ENCODE measurements at places on chromosomes 6 and 20. TPM values are rescaled to one million over a fixed set of nuclear protein-coding genes. Genes with fewer than 3 reads are reported as not detected.
A peak's percentile ranks its signal among the peaks of the same experiment; 100 is the strongest.

C20orf141 gene
- total RNA-seq, result not detected

CDSN gene
- 0.05 TPM for total RNA-seq

DDX43 gene
- 0.14 TPM for total RNA-seq

DNA sequence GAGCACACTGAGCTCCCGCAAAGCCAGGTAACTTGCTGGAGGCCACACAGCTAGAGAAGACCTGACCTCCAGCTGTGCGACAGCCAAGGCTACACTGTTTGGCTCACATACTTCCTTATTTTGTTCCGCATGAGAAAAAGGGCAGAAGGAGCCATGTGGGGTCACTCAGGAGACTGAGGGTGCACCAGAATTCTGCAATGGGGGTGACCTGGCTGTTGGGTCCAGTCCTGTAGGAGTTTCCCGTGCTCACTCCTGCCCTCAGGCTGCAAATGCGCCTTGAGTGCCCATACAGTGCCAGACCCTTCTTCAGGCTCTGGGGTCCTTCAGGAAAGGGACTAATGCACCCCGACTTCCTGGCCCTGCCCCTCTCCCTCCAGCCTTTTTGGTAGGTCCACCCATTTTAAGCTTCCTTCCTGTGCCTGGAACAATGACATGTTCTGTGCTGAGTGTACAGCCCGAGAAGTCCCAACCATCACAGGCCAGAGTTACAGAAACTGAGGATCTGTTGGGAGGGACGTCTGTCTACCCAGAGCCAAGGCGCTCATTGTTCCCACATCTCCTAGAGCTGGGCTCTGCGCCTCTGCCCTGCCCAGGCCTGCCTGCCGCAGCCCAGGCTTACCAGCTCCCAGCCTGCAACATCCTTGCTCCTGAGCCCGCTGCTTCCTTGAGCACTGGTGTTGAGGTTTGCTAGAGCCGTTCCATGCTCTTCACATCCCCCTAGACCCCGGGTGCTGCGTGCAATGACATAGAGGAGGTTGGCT, 33.5 kb upstream of the CD93 start:
- no peak overlapping the region for H3K4me3 ChIP-seq
- H3K4me1 ChIP-seq, result peaks cover 21% of the 10 kb centered on the region
- H3K27me3 ChIP-seq, result no peaks in the 10 kb centered on the region

DNA sequence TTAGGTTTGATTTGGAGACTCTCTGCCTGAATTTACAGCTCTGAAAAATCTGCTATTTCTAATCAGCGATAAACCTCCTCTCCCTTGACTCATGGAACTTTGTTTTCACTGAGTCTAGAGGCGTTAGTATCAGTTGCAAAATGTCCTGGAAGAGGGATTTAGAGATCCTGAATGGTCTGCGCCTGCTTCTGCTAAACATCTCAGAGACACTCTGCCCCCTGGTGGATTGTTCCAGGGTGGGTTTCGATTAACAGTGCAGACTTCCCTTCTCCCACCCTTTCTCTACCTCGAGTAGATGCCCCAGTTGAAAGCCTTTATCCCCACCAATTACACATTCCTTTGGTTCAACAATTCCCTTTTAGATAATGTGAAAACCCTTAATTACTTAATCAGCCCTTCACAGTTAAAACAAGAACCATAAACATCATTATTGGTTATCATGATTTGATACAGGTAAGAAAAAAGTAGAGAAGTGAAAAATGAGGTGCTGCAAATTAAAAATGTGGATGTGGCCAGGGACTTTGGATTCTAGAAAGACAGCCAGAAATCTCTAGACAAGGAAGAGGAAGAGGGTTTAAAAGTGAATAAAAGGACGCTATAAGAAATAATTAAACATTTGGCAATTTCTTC, 5.5 kb downstream of the HTR1B start:
- H3K4me1 ChIP-seq, result no peaks in the 10 kb centered on the region
- no peaks in the 10 kb centered on the region for H3K36me3 ChIP-seq
- H3K4me3 ChIP-seq, result no peak overlapping the region
- H3K27ac ChIP-seq, result no peak overlapping the region

- H3K27me3 ChIP-seq, result no peaks in the 10 kb centered on the region
- no peaks in the 10 kb centered on the region for H3K4me1 ChIP-seq
- H3K4me3 ChIP-seq, result no peak overlapping the region
- H3K27ac ChIP-seq, result no peak overlapping the region
- DNase-seq, result no peak
- no peaks in the 10 kb centered on the region for H3K36me3 ChIP-seq
Observed at GRCh38 chr6:130033949-130034348, 15.6 kb downstream of the L3MBTL3 start.

DNA sequence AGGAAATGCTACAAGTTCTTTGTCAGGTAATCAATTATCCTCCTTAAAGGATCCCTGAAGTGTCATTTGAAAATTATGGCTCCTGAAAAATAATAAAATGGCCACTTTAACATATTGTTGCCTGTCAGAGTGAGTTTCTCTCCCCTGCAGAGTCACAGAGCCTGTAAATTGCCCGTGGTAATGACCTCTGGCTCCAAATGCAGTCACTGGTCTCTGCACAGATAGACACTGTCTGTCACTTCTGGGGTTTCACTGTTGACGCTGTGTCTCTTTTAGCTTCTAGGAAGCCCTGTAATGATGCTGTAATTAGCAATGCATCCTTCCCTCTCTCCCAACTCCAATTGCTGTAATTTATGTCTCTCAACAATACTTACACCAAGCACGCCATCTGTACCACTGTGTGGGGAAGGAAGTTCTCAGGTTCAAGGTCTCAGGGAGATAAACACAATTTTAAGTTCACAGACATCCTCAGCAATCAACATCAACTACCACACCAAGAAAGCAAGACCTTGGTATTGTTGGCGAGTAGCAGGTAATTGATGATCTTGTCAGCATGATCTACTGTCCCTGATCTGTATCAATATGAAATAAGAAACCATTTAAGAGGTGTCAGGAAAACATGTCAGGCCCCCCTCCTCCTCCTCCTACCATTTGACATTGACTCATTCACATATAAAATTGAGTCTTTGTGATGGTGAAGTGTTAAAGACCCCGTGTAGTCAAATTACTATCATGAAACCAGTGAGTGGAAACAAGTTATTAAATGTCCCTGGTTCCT, 91.2 kb upstream of the SULF2 start:
- H3K4me1 ChIP-seq, result no peaks in the 10 kb centered on the region
- no peak for DNase-seq
- no peak overlapping the region for H3K4me3 ChIP-seq
- H3K27me3 ChIP-seq, result no peaks in the 10 kb centered on the region
- no peaks in the 10 kb centered on the region for H3K36me3 ChIP-seq

DNA sequence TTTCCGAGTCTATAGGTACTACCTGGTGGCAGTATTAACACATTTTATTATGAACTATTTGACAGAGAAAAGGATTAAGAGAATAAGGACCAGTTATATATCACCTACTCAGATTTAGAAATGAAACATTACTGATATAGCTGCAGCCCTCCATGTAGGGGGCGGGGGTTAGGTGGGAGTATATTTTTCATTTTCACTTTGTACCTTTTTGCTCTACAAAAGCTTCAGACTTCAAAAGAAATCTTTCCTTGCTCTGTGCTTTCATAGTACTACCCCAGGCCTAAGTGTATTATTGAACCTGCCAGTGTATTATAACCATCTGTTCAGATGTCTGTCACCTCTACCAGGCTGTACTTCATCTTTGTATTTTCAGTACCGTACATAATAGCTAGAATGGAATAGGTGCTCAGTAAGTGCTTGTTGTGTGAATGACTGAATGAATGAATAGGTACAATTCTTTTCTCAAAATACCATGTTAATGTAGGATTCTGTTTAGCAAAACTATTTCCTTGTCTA, 43.0 kb downstream of the CDKAL1 start:
- no peak for DNase-seq
- peaks cover 3% of the 10 kb centered on the region for H3K4me1 ChIP-seq
- no peaks in the 10 kb centered on the region for H3K27me3 ChIP-seq
- H3K4me3 ChIP-seq, result no peak overlapping the region

- H3K4me3 ChIP-seq, result peak overlapping the region; percentile 16
- H3K36me3 ChIP-seq, result no peaks in the 10 kb centered on the region
- no peak overlapping the region for H3K27ac ChIP-seq
- H3K4me1 ChIP-seq, result peaks cover 9% of the 10 kb centered on the region
- DNase-seq, result no peak
- H3K27me3 ChIP-seq, result no peaks in the 10 kb centered on the region
Observed at GRCh38 chr6:26342106-26343004, 22.6 kb upstream of the BTN3A2 start.

DNA sequence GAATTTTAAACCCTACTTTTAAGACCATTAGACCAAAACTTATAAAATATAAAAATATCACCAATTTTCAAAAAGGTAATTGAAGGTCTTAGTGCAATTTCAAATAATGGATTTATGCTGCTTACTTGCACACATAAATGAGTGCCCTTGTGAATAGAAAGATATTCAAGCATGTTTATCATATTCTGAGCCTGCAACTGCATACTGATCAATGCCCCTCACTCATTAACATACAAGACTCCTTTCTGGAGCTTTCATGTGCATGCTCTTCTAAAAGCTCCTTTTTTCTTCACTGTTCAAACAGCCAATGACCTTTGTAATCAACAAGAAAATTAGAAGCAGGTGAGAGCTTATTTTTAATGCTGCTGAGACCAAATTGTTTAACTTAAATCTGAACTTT, 1139.3 kb downstream of the HACE1 start:
- no peaks in the 10 kb centered on the region for H3K36me3 ChIP-seq
- no peak overlapping the region for H3K4me3 ChIP-seq
- no peak for DNase-seq
- H3K27ac ChIP-seq, result no peak overlapping the region

DNA sequence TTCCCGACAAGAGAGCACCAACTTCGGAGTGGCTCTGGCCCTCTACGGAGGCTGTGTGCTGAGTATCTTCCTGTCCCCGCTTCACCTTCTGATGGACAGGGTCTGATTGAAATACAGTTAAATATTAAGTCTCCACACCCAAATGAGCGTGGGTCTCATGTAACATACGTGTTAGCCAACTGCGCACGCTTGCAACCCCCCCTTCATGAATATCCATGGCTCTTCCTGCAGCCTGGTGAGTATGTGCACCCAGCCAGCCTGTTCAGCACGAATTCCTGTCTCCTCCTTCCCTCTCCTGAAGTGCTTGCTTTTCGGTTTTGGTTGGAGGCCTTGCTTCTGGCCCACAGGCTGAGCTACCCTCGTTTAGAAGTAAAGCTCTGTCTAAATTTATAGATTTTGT, 102.9 kb upstream of the FRMD1 start:
- no peaks in the 10 kb centered on the region for H3K36me3 ChIP-seq
- H3K4me1 ChIP-seq, result no peaks in the 10 kb centered on the region
- no peak for DNase-seq

GRCh38 chr6:111723412-111723970, 117.8 kb upstream of the TRAF3IP2 start:
- H3K36me3 ChIP-seq, result peaks cover 14% of the 10 kb centered on the region
- no peak overlapping the region for H3K27ac ChIP-seq
- no peak for DNase-seq
- no peaks in the 10 kb centered on the region for H3K27me3 ChIP-seq
- H3K4me1 ChIP-seq, result peaks cover 26% of the 10 kb centered on the region

DNA sequence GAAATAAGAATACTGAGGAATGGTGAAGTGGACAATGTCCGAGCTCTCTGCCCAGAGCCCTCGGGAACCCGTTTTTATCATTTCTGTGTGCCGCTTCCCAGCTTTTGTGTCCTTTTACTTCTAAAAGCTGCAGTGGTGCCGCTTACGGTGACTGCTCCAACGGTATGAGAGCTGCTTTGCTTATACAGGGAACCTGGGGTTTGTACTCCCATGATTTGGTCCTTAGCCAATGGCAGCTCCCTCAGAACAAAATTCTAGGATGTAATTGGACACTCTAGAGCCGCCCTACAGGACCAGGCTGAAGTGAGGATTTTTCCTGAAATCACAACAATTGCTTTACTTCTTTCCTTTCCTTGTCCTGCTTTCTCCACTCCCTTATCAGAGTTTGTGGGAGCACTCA, 24.2 kb upstream of the PCSK2 start:
- no peak overlapping the region for H3K4me3 ChIP-seq
- H3K27ac ChIP-seq, result no peak overlapping the region
- H3K4me1 ChIP-seq, result no peaks in the 10 kb centered on the region
- DNase-seq, result no peak

DNA sequence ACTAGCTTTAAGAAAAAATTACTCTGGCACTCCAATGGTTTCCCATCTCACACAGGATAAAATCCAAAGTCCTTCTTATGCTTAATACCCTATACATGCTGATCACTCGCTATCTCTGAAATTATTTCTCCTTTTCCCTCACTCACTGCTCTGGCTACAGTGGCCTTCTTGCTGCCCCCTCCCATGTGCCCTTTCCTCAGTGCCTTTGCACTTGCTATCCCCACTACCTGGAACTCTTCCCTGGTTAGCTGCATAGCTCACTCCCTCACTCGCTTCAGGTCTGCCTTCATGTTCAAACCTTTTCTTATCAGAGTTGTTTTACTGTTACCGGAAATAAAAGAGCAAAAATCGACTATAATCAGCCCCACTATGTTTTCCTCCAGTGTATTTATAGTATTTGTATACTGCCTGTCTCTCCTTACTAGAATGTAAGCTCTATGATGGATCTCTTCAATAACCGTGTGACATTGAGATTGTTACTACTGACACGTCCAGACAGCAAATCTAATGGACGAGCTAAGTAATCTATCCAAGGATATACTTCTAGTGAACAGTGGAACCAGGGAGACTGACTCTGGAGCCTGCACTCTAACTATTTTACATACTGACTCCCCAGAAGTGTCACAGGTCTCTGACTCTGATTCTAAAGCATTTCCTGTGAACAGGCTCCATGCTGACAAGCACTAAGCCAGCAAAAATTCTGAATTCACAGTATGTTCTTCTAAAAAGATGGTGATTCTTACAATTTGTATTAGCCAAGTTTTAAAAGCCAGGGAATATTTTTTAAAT, 25.1 kb downstream of the FKBP5 start:
- no peak overlapping the region for H3K4me3 ChIP-seq
- no peak overlapping the region for H3K27ac ChIP-seq
- DNase-seq, result no peak
- H3K36me3 ChIP-seq, result no peaks in the 10 kb centered on the region

DNA sequence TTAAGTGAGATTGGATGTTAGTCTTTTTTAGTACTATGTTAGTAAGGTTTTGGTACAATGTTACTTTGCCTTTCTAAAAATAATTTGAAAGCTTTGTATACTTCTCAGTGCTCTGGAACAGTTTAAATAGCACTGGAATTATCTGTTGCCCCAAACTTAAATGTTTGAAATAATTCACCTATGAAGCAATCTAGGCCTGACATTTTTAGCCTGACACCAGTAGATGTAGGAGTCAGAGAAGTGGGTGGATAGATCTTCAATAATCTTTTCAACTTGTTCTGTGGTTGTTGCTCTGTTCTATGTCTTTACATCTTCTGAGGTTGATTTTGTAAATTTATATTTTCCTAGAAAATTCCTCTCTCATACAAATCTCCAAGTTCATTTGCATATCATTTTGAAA, 103.1 kb upstream of the ADGRF1 start:
- no peaks in the 10 kb centered on the region for H3K27me3 ChIP-seq
- H3K4me1 ChIP-seq, result no peaks in the 10 kb centered on the region
- H3K27ac ChIP-seq, result no peak overlapping the region
- no peak for DNase-seq
- H3K4me3 ChIP-seq, result no peak overlapping the region

GRCh38 chr6:2108700-2109306, 136.6 kb downstream of the GMDS start:
- H3K27ac ChIP-seq, result no peak overlapping the region
- no peaks in the 10 kb centered on the region for H3K36me3 ChIP-seq
- DNase-seq, result no peak
- no peak overlapping the region for H3K4me3 ChIP-seq
- H3K27me3 ChIP-seq, result no peaks in the 10 kb centered on the region
